ENCODE measurements at places on chromosomes 7 and 10.
A peak's percentile ranks its signal among the peaks of the same experiment; 100 is the strongest.

- no peak for DNase-seq
Measured at GRCh38 chr10:113780681-113781250, 29.3 kb downstream of the PLEKHS1 start.

DNA sequence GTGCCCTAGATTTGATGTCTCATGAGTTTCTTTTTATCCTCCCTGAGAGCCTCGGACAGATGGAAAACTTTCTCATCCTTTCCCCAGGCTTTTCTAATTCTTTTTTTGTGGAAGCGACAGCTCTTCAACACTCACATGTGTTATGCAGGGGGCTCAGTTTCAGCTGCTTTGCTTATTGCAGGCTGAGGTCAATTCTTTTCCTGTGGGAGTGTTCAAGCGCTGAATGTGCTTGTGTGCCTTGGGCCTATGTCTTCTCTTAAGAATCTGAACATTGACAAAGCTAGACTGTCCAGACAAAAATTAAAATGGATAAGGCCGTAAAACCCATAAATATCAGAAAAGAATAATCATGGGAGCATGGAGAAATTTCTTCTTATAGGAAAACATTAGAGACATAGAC lies 125.2 kb upstream of the STEAP4 start:
- no peak for DNase-seq

DNA sequence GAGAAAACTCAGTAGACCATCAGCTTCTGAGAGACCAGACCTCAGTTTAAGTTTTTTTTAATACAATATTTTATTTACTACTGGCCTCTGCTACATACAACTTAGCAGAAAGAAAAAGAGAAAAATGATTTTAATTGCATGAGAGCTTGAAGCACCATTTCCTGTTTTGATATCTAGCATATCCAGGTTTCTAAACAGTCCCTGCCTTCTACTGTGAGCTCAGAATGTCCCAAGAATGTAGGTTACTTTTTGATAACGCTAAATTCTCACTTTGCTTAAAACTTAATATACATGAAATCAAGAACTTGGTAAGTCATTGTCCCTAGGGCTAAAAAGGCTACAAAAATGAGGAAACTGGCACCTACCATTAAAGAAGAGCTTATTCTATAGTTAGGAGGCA lies 7.0 kb downstream of the TMEM243 start:
- DNase-seq, result no peak

GRCh38 chr10:124229201-124229988 lies 136.0 kb upstream of the CHST15 start:
- DNase-seq, result no peak

- no peak for DNase-seq
Measured at GRCh38 chr7:130270947-130271800, 4.5 kb downstream of the CPA2 start.

DNA sequence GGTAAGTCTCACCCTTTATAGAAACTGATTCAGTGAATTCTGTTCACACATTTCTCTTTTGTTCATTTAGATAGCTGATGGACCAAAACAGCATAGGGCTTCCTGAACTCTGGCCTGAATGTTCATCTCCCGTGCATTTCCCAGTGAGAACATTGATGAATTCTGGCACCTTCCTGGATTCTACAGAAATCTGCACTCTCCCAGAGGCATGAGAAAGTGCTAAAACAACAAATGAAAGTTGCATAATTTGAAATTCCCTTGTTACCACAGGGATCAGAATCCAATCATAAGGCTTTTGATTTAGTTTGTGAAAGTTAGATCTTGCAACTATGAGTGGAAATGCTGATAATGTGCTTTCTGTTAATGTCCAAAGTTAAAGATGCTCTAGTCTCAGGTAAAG lies 29.7 kb upstream of the SCIN start:
- no peak for DNase-seq

GRCh38 chr7:158588878-158589442 lies 1.3 kb upstream of the PTPRN2 start:
- DNase-seq, result no peak

GRCh38 chr7:112410092-112410491 lies 40.2 kb upstream of the IFRD1 start:
- no peak for DNase-seq

DNA sequence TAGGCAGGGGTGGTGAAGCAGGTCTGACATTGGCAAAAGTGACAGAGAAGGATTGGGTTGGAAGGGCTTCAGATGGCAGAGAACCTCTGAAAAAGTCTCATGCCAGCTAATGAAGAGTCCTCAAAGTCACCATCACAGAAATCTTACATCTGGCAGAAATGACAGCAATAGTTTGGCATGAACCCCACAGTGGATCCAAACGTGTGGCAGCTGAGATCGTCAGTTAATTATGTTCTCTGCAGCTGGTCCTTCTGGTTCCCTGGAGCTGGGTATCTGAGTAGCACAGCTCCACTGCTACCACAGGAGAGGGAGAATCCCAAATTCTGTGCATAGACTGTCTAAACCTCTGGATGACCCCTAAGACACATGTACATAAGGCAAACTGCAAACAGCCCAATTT lies 73.4 kb downstream of the ALOX5 start:
- no peak for DNase-seq

DNA sequence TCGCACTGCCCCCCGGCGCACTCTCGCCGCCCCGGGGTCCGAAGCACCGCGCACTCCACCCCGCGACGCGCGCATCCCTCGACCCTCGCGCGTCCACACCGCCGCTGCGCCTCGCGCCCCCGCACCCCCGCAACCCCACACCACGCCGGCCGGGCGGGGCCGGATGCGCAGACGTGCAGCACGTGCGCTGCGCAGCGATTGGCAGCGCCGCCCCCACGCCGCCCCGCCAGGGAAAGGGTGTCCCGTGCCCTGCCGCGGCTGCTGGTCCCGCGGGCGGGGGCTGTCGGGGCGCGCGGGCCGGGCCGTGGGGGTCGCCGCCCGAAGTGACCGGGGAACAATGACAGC lies 53.7 kb upstream of the KDM7A start:
- peak; percentile 74 for DNase-seq

DNA sequence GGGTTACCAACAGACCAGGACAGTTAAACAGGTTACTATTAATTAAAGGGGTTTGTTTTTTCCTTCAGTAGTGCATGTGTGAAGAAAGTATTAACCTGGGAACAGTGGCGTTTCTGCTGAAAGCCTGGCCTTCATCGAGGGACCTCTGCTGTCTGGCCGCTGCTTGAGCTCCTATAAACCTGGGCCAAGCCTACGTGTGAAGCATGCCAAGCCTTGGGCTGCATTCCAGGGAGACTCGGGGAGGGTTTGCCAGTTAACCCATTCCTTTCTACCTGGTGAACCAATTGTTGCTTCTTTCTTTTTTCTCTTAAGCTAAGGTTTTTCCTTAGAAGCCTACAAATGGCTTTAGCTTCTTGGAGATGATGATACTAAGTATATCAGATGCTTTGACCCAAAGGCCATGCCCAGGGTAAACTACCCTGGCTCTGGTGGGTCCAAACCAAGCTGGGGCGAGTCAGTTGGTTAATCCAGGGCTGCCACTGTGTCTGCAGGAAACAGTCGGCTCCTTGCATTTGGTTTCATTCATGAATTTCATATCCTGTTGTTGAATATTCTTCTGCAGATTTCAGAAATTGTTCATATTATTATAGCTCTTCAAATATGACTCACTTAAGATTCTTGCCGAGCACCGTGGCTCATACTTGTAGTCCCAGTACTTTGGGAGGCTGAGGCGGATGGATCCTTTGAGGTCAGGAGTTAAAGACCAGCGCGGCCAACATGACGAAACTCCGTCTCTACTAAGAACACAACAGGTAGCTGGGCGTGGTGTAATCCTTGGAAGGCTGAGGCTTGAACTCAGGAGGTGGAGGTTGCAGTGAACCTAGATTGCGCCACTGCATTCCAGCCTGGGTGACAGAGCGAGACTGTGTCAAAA lies 23.8 kb downstream of the PFKP start:
- DNase-seq, result peak; percentile 60

GRCh38 chr7:45343746-45344145 lies 186.2 kb downstream of the RAMP3 start:
- no peak for DNase-seq

DNA sequence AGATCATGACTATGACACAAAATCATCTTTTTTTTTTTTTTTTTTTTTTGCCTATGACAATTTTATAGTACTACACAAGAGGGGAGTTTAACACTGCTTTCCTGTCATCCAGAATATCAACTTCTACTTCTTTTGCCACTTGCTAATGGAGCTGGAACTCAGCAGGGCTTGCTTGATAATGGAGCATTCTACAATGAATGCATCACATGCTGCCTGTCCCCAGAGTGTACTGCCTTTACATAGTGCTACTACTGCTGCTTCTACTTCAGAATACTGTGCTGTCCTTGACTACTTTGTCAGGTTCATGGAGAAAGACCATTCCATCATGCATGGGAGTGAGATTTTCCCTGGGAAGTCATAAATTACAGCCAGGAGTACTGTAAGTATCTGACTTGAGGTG lies 338.6 kb upstream of the SEMA3A start:
- no peak for DNase-seq

- no peak for DNase-seq
Measured at GRCh38 chr7:131328377-131329175, 900 bp downstream of the MKLN1 start.

DNA sequence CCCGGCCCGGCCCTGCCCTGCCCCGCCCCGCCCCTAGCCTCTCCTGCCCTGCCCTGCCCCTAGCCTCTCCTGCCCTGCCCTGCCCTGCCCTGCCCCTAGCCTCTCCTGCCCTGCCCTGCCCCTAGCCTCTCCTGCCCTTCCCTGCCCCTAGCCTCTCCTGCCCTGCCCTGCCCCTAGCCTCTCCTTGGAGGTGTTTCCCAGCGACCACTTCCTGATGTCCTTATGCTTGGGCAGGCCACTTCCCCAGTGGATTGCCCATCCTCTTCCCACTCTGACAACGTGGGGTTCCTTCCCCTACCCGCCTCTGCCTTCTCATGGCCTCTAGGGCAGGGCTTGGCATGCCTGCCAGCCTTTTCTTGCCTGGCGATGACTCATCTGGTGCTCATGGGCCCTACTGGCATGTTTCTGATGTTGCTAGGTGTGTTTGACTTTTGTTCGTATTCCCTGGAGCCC lies 21.2 kb downstream of the PRXL2A start:
- DNase-seq, result no peak

GRCh38 chr7:134813663-134814396 lies 34.4 kb downstream of the CALD1 start:
- no peak for DNase-seq

DNA sequence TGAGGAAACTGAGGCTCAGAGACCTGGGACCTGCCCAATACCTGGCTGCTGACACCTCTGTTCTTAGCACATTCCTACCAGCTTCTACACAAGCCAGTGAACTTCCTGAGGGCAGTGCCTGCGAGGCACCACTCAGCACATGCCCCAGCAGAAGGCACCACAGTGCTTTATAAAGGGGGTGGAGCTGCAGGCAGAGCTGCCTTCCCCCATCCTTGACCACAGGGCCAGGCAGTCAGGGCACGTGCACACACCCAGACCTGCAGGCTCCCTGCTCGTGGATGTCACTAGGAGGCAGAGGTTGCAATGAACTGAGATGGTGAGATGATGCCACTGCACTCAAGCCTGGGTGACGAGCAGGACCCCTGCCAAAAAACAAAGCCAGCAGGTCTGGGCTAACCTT lies 39.2 kb upstream of the TUBB8 start:
- no peak for DNase-seq

DNA sequence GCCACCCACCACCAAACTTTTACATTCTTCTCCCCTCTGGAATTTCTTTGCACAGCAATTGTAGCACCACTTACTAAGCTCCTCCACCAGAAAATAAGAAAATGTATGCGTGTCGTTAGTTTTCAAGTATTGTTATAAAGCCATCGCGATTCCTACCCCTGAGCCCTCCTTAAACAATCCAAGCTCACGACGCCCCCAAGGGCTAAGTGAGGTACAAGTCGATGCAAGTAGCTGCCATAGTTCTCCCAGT lies 1.3 kb downstream of the FRAT2 start:
- no peak for DNase-seq

DNA sequence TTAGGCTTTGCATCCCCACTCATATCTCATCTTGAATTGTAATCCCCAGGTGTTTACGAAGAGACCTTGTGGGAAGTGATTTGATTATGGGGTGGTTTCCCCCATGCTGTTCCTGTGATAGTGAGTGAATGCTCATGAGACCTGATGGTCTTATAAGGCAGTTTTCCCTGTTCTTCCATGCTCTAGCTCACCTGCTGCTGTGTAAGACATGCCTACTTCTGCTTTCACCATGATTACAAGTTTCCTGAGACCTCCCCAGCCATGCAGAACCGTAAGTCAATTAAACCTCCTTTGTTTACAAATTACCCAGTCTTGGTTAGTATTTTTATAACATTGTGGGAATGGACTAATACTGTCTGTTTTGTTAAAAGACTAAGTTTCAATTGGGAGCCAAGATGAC lies 35.3 kb upstream of the ZNF92 start:
- DNase-seq, result no peak

GRCh38 chr7:30761214-30762156 lies 9.6 kb downstream of the INMT start:
- no peak for DNase-seq

DNA sequence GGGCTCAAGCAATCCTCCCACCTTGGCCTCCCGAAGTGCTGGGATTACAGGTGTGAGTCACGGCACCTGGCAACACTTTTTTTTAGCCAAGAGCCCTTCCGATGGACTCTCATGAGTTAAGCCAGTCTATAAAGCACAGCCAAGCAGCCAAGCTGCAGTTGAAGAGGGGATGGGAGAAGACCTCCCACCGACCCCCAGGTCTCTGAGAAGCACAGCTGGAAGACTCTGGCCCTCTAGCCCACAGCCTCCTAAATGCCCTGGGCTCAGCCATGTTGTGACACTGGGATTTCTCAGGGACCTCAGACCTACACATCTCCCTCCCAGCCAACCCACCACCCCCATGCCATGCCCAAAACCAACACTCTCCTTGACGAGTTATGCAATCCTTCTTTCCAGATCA lies 31.1 kb downstream of the CALML3 start:
- no peak for DNase-seq

- DNase-seq, result no peak
Measured at GRCh38 chr10:98349508-98349922, 65.5 kb downstream of the PYROXD2 start.

DNA sequence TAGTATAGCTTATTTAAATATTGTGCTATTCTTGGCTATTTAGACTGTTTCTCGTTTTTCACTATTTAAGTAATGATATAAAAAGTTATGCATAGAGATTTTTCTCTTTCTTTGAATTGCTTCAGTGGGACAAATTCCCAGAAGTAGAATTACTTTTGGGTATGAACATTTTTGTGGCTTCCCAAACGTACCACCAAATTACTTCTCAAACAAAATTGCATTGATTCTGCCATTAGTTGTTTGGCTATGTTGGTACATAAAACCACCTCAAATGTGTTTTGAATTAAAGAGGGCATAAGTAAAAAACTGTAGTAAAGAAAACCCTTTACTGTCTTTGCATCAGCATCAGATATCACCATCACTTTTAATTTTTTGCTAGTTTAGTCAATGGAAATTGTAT lies 31.0 kb downstream of the AKR1B1 start:
- no peak for DNase-seq
